ENCODE measurements at places on chromosomes 2 and 18.

DNA sequence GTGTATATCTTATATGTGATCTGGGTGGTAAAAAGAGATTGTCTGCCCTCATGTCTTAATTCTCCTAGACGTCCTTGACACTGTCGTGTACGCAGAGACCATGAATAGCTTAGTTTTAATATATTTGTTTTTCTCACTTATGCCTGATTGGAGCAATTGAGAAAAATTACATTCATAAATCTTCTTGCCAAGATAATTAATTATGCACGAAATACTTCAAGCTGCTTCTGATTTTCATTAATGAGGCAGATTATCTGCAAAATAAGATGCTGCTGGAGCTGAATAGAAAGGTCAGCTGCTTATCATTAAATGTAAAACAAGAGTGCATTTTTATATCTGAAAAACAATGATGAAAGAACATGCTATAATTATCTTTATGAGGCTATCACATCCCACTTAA is 95.9 kb downstream of the CCDC141 start:
- no peak for DNase-seq

DNA sequence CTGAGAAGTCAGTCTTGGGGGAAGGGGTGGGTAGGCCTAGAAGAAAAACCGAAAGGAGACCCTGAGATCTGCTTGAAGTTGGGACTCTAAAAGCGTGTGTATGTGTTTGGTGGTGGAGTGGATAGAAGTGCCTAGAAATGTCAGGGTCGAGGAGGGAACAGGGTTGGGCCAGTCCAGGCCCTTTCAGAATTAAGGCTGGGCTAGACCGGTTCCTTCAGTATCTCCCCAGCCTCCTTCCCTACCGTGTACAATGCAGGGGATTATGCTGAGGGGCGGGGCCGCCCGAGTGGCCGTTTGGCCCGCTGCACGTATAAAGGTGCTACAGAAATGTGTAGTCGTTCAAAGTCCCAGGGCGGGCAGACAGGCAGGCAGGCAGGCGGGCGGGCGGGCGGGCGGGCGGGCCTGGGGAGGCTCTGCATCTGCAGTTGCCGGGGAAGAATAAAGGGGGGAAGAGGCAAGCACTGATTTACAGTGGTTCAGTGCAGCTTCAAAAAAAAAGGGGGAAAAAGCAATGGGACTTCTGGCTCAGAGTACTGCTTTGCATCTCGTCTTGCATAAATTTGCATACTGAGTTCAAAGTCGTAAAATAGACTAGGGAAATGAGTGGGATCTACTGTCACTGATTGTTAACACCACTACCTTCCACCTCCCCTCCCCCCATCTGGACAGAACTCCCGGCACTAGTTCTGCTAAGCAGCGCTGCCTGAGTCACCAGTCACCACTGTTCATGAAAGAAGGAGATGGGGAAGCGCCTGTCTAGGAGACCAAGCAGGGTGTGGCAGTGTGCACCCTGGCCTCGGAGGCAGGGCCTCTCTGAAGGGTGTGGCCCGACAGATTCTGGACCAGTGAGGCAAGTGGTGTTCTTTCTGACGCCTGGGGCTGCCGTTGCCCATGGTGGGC is 3.6 kb downstream of the IGFBP2 start:
- DNase-seq = no peak

DNA sequence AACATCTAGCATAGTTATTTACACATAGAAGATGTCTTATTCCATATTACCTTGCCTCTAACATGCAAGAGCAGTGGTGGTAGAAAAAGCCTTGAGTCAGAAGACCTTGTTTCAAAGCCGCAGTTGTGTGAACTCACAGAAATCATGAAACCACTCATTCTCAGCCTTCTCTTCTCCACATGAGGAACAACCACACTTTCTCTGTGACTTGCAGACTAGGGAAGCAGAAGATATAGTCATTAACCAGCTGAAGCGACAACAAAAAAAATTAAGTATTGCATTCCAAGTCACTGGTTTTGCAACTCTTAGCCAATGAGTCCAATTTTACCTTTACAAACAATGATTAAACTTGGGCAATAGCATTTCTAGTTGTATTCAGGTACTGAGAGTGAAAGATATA is 19.0 kb downstream of the TWSG1 start:
- DNase-seq = no peak

- no peak for DNase-seq
Measured at GRCh38 chr18:26863122-26863879, 2.2 kb downstream of the AQP4 start.

- no peak for DNase-seq
Measured at GRCh38 chr18:57574866-57575265, 11.6 kb downstream of the FECH start.

DNA sequence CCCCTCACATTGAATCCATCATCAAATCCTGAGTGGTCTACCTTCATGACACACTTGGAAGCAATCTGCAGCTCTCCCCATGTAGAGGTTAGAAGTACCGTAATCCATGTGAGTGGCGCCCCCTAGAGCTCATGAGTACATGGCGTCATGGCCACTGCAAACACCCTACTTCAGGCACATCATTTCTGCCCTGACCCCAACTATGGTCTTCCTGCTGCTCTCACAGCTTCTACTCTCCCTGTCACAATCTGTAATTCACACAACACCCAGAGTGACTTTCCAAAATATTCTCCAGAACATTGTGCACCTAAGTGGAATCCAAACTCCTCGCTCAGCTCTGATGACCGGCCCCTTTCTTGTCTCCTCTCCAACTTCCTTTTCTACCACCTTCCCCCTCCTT is 141.9 kb downstream of the ANKRD44 start:
- no peak for DNase-seq

- no peak for DNase-seq
Measured at GRCh38 chr18:31241425-31241824, 76.5 kb upstream of the DSG1 start.

DNA sequence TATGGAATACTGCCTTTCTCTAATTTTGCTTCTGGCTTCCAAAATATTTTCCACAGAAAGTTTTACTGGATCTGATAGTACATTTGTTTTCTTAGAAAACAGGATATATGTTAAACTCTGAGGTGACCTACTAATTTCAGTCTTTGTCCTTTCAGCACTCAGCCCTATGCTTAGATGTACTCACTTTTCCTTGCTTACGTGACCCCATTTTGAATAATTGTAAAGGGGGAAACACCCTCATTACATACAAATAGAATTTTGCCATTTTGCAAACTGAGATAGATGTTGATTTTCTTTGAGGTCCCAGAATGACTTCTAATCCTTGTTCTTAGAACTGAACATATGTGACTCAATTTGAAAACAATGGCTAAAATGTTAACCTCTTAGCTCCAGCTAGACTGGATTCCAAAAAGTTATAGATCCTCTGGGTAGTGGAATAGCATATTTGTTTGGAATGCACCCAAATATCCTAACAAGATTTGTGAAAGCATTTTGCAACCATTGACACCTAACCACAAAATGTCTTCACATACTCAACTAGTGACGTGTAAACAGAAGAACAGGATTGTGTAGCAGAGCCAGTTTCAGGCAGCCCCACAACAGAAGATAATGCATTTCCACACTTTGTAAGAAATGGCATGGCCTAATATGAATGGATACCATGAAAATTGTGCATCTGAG is 44.8 kb upstream of the EHBP1 start:
- no peak for DNase-seq

DNA sequence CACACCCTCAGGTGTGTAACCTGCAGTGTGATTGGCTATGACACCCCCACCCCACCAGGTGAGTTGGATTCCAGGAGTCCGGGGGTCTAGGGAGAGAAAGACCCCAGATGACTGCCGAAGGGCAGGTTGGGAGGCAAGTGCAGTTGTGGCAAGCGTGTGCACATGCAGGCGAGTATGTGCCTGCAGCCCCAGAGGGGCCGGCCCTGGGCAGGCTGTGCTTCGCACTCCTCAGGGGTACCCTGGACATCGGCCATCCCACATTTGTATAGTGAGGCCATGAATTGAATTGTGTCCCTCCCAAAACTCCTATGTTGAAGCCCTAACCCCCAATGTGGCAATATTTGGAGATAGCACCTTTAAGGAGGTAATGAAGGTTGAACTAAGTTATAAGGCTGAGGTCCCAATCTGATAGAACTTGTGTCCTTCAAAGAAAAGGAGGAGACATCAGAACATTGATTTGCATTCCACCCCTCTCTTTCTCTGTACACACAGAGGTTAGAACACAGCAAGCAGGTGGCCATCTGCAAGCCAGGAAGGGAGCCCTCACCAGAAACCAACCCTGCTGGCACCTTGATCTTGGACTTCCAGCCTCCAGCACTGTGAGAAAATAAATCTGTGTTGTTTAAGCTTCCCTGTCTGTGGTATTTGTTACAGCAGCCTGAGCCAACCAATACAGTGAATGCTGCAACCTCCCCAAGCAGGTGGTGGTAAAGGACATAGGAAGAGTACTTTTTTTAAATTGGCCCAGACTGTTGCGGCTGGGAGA is 241.8 kb downstream of the TFCP2L1 start:
- no peak for DNase-seq

DNA sequence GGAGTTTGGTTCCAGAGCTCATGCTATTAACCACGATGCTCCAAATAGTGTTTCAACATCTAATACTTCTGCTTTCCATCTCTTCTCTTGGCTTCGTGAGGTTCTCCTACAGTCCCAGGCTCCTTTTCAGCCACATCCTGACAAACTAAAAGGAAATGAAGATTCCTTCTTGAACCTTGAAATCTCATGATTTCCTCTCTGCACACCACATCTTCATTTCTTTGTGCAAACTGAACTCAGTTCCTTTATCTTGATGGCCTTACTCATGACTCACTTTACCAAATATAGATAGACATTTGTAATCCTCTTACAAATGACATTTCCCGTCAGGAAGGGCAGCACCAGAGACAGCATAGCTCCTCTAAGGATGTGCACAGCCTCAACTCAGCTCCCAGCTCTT is 50.0 kb upstream of the ITGA4 start:
- DNase-seq = no peak

DNA sequence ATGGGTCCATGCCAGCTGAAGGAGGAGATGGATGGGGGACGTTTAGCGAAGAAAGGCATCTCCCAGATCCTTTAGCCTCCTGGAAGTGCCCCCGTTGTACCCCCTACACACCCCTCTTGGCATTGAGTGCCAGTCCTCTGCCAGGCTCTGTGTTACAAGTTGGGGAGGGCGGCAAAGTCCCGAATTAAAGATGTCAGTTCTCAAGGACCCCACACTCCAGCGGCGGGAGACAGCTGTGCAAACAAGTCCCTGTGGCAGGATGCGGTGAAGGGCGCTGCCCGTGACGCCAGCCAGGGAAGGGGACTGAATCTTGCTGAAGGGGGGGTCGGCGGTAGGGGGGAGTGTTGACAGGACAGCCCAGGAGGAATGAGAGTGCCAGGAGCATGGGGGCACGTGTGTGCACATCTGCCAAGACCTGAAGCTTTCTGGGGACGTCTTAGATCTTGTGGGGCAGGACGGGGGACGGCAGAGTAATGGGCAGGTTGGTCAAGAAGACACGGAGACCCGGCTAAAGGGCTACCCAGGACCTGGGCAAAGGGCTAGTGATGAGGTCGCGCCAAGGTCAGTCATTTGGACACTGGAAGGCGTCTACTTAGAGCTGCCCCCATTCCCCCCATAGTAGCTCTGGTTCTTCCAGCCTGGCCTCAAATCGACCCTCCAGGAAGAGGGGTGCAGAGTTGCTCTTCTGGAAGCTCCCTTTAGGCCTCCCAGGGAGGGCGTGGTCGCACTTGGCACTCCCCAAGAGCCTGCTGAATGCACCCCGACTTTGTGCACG is 2.8 kb upstream of the CTDSP1 start:
- peak; percentile 70 for DNase-seq

DNA sequence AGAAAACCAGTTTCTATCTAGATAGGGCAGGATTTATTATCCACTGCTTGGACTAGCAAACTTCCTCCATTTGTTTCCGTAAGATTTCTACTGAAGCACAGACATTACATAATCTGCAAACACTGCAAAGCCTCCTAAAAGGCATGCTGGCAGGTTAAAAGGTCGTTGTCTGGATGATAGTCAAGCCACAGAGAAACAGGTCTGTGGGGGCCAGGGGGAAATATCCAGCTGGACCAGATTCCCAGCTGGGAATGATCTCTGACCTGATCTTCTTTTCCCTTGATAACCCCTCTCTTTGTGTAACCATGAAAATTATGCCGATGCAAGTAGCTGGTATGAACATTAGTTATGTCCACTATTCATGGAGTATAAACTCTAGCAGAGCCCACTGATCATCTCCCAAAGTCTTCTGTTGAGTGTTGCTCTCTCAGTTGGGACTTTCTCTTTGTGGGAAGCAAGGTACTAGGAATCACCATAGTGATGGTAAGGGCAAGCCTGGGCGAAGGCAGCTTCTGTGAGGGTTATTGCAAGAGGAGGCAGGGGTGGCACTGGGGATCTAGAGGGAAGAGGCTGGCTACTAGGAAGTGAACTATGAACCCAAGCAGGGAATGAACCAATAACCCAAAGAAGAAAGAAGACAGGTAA is 61.3 kb downstream of the GDF7 start:
- DNase-seq = no peak

GRCh38 chr2:10326707-10327594 is 24.2 kb downstream of the HPCAL1 start:
- DNase-seq = no peak

- no peak for DNase-seq
Measured at GRCh38 chr2:99867770-99868169, 274.6 kb downstream of the AFF3 start.

DNA sequence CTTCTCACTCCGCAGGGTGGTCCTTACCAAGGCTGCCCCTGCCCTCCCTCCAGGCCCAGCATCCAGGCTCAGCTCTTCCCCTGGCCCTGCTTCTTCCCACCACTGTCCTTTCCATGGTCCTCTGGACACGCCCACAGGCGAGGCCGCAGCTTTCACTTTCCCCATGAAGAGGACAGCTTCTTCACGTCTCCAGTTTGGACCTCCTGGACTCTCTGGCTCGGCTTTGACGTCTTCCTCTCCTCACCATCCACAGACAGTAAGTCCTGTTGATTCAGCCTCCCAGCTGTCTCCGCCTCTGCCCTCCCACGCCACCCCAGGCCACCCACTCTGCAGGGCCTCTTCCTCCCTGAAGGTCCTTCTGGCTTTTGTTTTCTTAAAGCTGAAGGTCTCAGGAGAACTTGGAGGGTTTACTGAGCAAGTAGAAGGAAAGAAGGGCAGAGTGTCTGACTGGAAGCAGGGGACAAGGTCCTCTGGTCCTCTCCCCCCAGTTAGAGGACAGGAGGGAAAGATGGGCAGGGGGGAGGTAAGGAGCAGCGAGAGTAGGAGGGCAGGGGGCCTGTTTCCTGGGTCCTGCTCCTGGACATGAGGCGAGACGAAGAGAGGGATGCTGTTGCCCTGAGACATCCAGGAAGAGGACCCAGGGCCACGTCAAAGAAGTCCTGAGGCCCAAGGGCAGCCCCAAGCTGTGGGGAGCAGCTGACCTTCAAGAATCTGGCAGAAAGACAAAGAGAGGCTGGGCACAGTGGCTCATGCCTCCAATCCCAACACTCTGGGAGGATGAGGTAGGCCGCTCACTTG is 24.7 kb upstream of the NMUR1 start:
- no peak for DNase-seq

- DNase-seq = no peak
Measured at GRCh38 chr2:173048522-173048896, 27.1 kb upstream of the MAP3K20 start.

- DNase-seq = no peak
Measured at GRCh38 chr18:34807106-34807796, 97.2 kb downstream of the DTNA start.
